Left forelimb (tissue), 1 donor: ENCODE measurements at places on chromosomes 5 and 9.

GRCh38 chr5:169566202-169566601 is 17.4 kb upstream of the SPDL1 start:
- no peak for DNase-seq

DNA sequence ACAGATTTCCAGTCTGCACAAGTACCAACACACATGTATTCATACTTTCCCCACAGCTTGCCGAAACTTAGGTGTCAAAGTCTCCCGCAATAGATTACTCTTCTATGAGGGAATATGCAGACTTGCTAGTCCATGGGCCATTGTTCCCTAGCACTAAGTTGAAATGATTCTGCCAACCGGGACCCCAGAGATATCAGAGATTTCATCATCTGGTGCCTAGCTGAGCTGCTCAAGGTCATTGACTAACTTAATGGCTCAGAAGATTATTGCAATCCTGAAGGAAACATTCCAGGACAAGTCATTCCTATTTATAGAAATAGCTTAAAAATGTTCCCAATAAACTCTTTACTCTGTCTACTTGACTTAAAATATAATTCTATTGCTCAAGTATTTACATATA is 202.6 kb downstream of the PIK3R1 start:
- no peak for DNase-seq

DNA sequence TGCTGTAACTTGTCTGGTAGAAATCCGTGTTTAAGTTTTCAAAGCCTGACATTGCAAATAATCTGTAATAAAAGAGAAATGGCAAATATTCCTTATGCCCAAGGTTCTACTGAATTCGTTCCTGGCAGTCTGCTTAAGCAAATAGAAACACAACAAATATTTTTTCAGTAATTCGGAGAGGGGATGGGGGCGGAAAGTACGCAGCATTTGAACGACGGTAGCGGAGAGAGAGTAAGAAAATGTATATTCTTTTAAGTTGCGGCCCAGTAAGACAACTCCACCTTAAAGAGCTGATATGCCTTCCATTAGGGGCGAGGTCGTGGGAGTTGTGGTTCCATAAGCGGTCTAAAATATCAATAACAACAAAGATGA is 569 bp downstream of the YIPF5 start:
- DNase-seq: no peak

DNA sequence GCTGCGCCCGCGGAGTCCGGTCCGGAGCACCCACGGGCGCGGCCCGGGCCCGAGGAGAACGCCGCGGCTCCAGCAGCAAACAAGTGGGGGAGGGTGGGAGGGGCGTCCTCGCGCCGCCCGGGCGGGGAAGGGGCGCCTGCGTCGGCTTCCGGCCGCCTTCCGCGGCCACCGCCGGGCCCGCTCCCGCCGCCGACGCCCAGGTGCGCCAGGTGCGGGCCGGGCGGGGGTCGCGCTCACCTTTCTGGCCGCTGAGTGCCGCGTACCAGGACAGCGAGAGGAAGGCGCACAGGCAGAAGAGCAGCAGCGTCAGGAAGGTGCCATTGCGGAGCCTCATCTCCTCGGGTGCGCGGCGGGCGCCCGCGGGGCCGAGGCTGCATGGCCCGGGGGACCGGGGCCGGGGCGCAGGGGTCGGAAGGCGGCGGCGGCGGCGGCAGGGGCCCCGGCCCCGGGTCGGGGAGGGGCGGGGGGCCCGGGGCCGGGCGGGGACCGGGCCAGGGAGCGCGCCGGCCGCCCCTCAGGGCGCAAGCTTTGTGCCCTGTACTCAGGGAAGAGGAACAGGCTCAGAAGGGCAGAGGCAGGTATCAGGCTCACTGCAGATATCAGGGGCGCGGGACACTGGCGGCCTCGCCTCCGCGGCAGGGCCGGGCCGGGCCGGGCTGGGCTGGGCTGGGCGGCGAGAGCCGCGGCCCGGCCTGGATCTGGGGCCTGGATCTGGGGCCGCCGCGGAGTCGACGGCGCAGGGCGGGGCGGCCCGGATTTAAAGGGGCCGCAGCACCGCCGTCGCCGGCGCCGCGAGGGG is at the start of gene MGAT4B:
Gene MGAT4B (minus strand): TSS at position 617 of the 799 bp plus-strand sequence. CDS start 283 bp downstream, at position 334.
- peak; percentile 88 for DNase-seq

DNA sequence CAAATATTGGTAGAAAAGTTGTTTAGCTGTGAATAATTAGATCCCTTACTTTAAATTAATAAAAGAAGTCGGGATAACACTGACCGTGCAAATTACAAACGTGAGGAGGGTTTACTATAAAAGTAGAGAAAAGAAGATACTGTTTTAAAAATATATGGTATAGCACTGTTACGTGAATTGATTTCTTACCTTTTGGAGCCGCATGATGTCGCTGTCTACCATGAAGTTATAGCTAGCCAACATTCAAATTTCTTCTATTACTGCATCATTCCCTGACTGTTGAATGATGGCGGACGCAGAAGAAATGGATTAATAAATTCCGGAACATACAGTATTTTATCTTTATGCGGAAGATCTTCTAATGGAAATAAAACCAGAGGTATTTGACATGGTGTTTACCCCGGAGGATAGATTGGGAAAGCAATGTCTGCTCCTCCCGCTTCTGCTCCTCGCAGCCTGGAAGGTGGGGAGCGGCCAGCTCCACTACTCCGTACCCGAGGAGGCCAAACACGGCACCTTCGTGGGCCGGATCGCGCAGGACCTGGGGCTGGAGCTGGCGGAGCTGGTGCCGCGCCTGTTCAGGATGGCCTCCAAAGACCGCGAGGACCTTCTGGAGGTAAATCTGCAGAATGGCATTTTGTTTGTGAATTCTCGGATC is at the start of gene PCDHA6:
Gene PCDHA6 (plus strand): TSS at position 257 of the 658 bp plus-strand sequence. CDS start 132 bp downstream, at position 389.
- DNase-seq: no peak

- no peak for DNase-seq
Measured at GRCh38 chr5:63961598-63962161, 565 bp downstream of the HTR1A start.

- DNase-seq: no peak
Measured at GRCh38 chr5:5616247-5616895, 193.9 kb downstream of the ICE1 start.

- DNase-seq: no peak
Measured at GRCh38 chr5:6594066-6594465, 38.8 kb downstream of the NSUN2 start.

DNA sequence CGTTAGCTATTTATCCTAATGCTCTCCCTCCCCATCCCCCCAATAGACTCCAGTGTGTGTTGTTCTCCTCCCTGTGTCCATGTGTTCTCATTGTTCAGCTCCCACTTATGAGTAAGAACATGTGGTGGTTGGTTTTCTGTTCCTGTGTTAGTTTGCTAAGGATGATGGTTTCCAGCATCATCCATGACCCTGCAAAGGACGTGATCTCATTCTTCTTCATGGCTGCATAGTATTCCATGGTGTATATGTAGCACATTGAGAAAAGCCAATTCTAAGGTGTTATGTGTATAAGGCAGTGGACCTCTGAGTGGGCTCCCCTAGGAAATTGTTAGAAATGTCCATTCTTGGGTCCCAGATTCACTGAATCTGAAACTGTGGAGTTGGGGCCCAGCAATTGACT is 103.1 kb upstream of the MYO10 start:
- DNase-seq: no peak

DNA sequence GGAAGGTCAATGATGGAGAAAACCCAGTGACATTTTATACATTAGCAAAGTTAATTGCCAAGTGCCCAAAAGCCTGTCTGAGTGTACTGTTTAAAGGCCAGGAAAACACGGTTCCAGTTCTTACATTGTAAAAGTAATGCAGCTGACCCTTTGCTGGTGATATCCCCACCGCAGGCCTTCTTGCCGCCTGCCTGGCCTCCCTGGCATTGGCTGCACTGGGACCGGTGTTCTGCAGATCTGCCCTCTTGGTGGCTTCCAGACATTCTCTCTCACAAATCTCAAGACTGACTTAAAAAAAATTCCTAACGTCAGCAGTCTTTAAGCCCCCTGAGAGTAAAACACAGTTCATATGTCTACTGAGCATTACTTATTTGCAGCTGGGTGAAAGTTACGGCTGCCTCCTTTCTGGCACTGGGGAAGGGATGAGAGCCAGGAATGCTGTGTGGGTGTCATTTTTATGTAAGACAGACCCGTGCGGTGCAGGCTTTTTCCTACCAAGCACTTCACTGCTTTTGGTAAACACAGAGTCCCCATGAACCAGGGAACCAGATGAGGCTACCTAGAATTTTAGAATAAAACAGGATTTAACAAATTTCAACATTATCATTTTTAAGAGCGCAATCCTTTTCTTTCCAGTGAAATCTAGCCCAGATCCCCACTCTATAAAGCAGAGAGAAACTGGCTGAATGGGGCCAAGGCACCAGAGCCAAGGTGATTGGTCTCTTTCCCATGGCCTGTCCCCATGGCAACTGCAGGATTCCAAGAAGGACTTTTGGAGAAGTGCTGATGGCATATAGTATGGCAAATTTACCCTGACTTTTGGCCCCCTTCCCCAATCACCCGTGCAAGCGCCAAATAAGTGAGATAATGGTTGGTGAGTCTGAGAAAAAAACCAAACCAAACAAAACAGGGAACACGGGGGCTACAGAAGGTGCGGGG is 80.8 kb downstream of the LMNB1 start:
- no peak for DNase-seq

DNA sequence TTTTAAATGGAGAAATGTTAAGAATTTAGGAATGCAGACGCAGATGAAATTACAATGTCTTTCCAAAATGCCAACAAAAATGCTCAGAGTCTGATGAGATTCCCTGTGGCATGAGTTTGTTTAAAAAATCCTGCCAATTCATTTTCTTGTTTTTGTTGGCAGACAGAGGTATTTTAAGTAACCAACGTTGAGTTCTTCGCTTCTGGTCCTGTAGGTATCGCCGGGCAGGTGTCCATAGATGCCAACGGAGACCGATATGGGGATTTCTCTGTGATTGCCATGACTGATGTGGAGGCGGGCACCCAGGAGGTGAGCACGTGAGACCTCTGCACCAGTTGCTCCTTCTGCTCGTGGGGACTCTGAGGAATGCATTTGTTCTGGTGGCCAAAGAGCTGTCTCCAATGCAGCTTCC is 69.4 kb downstream of the NPR3 start:
- DNase-seq: no peak

GRCh38 chr9:4937446-4937845 is 47.6 kb upstream of the JAK2 start:
- no peak for DNase-seq

DNA sequence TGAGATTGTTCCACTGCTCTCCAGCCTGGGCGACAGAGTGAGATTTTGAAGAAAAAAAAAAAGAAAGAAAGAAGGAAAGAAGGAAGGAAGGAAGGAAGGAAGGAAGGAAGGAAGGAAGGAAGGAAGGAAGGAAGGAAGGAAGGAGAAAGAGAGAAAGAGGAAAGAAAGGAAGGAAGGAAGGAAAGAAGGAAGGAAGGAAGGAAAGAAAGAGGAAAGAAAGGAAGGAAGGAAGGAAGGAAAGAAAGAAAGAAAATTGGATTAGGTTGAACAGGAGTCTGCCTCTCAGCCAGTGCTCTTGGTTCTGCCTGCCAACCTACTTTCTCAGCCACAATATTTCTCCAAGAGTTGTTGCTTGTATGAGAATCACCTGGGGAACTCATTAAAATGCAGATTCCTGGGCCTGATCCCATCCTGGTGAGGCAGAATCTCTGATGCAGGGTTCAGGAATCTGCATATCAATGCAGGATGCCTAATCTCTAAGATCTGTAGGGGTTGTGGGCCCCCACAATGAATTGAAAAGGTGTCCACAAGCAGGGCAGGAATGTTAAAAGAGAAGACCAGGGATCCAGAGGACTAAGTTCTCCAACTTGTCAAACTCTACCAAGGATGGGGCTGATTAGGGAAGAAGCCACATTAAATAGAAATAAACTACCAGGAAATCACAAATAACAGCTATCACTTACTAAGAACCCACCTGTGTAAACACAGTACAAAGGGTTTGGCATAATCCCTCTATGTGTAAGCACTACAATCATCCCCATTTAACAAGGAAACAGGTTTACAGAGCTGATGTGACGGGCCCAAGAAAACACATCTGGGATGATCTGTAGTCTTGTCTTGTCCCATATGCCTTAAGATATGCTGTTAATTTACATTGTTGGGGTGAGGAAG is 23.4 kb upstream of the GALNT10 start:
- DNase-seq: no peak

GRCh38 chr5:6598351-6598900 is 34.4 kb downstream of the NSUN2 start:
- DNase-seq: no peak

- DNase-seq: peak; percentile 67
Measured at GRCh38 chr9:134182554-134183085, 18.3 kb upstream of the RNU6ATAC start.

- no peak for DNase-seq
Measured at GRCh38 chr5:154740957-154741356, 14.2 kb upstream of the LARP1 start.

GRCh38 chr9:132238992-132239391 is 77.1 kb downstream of the NTNG2 start:
- no peak for DNase-seq

- DNase-seq: no peak
Measured at GRCh38 chr9:118059484-118060278, 355.5 kb downstream of the TLR4 start.

- DNase-seq: no peak
Measured at GRCh38 chr9:6765396-6765795, 7.6 kb downstream of the KDM4C start.

- no peak for DNase-seq
Measured at GRCh38 chr5:91042936-91043255, 340.2 kb downstream of the ARRDC3 start.

- DNase-seq: no peak
Measured at GRCh38 chr9:38017149-38017884, 51.7 kb downstream of the SHB start.

DNA sequence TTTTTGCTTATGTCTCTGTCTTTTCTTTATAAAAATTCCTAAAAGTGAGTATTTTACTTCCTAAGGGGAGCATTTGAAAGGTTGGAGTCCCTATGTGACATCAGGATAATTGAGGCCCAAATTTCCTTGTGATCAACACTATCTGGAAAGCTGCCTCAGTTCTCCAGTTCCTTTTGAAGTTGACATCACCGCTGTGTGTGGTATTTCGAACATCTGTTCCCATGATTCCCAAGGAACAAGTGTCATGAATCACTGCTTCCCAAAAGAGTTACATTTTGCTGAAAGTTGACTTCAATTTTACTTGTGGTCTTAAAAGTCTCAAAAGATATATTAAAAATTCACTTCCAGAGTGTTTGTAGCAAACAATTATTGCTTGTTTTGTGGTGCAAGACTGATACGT is 452.1 kb upstream of the RGMB start:
- no peak for DNase-seq

DNA sequence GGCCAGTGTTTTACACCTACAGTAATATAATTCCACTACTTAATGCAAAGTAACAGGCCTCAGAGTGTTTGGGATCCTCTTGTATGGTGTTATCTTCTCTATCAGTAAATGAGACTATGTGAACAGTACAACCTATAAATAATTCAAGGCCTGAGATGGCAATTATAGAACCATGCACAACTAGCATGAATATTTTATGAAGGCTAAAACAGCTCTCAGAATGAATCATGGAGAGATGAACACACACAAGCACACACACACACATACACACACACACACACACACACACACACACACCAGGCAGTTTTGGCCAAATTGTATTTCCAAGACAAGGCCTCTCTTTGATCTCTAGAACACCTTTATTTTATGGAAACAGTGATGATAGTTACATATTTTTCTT is 224.9 kb downstream of the EBF1 start:
- no peak for DNase-seq
